Fibroblast of the conjunctiva (primary cell): ENCODE measurements at places on chromosomes 5 and 9.

- no peak for DNase-seq
Measured at GRCh38 chr5:42784132-42784531, 27.5 kb downstream of the CCDC152 start.

- no peak for DNase-seq
Measured at GRCh38 chr9:95966306-95966705, 90.8 kb downstream of the ERCC6L2 start.

DNA sequence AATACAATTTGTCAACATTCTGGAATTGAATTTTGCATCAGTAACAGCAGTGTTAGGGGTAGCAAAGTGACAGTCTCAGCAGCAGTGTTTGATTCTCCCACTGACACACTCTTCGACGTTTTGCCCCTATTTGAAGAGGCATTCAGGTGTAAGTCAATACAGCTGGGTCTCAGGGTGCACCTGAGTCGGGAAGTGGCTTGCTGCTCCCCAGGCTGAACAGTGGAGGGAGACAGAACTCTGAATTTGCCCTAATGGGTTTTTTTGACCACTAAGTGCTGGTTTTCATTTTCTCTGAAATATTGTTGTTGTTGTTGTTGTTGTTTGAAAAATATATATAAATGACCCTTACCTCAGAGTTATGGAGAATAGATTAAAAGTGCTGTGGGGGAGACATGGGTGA, 223.2 kb downstream of the TLR4 start:
- DNase-seq = no peak

GRCh38 chr9:127927201-127927987, 3.2 kb downstream of the PIP5KL1 start:
- no peak for DNase-seq

DNA sequence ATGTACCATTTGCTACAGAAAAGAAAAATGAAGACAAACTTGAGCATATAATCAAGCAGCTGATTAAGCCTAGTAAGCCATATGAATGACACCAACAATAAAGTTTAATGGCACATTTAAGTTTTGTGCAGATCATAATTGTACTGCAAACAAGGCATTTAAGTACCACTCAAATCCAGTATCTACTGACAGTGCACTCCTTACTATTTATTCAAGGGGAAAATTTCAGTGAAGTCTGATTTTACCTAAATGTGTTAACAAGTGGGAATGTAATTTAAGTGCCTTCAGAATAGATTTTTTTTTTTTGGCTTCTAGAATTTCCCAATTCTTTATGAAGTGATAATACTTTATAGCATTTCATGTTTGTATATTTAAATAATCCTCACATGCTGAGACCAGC, 341.0 kb upstream of the POU5F2 start:
- DNase-seq = no peak

DNA sequence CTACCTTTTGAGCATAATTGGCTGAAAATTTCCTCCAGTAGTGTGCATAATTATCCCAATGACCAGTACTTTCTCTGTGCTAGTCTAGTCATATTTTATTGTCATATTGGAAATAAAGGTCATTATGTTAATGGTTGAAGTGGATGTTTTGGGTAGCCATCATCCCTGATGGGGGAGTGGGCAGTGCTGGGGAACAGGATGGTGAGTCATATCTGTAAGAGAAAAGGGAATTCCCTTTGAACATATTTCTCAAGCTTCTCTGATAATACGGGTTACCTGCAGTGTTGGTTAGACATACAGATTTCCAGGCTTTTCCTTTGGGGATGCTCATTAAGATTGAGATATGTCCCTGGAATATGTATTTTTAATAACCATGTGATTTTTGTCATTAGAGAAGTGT, 33.3 kb upstream of the SPATA31D4 start:
- no peak for DNase-seq

DNA sequence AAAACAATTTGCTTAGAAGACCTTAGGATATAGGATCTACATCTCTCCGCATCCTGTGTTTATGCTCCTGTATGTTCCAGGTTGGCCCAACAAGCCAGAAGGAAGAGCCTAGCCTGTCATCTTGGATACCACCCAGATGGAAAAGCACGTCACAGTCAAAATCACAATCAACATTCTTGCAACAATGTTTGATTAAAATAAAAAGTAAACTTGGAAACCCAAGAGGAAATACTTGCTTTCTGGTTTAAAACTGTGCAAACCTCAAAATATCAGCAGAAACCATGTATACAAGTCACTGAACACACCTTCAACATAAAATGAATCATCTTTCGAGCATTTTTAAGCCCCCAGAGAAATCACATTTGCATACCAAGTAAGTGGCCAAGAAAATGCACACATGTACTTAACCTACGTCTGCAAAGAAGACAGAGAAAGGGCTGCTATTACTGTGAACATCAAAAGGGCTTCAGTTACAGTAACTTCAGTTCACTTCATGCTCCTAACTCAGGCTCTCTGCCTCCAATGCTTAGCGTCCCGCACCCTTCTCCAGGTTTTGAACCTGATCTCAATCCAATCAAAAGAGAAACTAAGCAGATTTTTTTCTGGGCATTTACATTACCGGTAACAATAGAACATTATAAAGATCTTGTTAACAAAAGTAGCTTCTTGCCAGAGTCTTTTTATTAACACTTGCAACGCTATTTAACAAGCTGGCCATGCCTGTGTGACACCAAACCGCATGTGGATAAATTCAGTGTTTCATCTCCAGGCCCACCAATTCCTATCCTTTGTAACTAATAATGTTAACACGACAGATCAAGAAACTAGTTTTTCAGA, 1.3 kb downstream of the ENC1 start:
- DNase-seq = no peak

DNA sequence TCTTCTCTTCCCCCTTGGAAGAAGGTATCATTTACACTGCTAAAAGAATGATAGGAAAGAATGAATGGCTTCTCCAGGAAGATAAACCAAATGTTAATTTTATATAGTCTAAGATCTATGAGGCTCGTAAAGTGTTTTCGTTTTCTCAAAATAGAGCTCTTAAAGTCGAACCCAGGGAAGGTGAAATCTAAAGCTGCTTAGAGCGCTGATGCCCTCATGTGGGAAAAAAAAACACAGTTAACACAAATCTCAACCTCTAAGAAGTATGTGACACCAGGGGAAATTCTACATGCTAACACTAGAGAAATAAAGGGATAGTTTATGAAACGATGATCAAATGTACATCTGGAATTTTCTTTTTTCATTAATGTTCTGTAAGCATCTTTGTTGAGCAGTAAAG, 257.9 kb downstream of the RASEF start:
- DNase-seq = no peak

DNA sequence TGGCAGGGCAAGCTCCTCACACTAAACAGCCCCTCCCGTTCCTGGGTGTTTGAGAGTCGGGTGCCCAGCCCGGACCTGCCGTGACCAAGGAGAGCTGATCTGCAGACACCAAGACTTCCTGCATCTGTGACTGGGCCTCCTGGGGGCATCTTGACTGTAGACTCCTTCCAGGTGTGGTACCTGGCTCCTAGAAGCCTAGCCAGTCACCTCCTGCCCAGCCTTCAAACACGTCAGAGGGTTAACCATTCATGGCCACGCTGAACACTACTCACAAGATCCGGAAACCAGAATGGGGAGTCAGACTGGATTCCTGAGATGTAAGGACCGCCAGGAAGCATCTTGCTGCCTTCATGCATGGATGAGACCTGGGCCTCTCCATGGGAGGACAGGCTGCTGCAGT, 3.7 kb upstream of the LCN2 start:
- no peak for DNase-seq

DNA sequence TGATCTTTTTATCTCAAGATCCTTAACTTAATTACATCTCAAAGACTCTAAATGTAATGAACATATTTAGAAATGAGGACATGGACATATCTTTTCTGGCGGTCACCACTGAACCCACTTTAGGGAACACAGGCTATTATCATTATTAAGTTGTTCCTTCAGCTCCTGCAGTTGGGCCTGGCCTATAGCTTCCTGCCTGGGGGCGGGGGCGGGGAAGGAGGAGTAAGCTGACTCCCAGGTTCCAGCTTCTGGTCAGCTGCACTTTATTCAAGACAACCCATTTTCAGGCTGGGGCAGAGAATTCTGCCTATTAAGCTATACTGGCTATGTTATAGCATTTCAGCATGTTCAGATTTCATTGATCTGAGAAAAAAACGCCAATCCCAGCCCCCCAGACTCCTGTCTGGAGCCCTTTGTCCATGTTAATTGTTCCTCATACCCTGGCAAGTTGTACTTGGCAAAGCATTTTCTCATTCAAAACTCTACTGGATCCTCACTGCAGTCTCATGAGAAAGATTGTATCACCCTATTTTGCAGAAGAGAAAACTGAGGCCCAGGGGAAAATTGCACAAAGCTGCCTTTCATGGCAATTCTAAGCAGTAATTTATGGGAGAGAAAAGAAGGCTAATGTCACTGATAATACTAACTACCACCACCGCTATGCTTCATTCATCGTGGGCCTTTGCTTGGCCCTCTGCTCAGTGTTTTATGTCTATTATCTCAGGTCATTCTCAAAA, 25.1 kb downstream of the COL15A1 start:
- no peak for DNase-seq

GRCh38 chr9:70902171-70902570, 219.2 kb downstream of the TRPM3 start:
- no peak for DNase-seq

DNA sequence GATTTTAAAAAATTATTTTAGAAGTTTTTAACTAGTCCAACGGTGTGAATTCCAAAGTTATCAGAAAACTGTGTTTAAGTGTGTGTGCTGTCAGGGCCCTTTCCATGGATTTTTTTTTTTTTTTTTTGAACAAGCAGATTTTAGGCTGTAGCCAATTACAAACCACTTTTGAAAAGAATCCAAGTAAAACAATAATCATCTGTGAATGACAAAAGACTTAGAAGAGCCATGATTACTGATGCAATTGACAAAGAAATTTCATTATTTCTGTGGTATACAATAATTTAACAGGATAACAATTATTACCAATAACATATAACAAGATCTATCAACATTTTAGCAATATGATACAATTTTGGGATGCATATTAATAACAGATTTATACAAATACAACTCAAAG, 16.2 kb upstream of the PAIP1 start:
- peak; percentile 82 for DNase-seq

DNA sequence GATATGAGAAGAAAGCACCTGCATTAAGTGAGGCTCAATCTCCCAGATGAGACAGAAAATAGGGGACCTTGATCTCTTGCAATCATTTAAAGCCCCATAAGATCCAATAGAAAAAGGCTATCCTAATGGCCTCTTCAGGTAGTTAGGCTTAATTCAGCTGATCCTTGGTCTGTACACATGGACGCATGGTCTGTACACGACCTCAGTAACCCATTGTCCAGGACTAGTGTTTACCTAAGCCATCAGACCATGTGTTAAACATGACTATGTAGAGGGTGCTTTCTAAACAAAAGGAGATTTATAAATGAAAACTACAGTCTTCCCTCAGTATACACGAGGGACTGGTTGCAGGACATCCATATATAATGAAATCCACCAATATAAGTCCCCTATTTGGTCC, 7.5 kb downstream of the MARCHF3 start:
- no peak for DNase-seq

DNA sequence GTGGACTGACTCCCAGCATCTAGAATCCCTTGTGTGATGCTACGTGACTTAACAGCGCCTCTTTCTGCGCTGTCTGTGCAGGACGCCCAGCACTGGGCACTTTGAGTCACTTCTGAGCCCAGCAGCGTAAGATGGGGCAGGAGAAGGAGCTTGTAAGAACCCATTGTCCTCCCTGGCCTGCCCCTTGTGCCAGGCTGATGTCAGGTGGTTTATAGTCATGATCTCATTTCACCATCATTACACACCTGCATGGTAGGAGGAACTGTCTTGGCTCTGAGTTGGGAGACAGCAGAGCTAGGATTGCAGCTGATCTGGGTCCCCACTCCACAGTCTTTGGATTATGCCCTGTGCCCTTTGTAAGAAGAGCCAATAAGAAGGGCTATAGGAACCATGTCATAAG, 12.2 kb downstream of the ERGIC1 start:
- no peak for DNase-seq

- DNase-seq = peak; percentile 83
Measured at GRCh38 chr9:99819856-99820684, 1.6 kb upstream of the NR4A3 start.

- no peak for DNase-seq
Measured at GRCh38 chr9:91515074-91515687, 91.5 kb upstream of the NFIL3 start.

GRCh38 chr9:125821078-125821477, 73.9 kb downstream of the PBX3 start:
- no peak for DNase-seq

GRCh38 chr5:6476313-6476661, 27.6 kb downstream of the UBE2QL1 start:
- DNase-seq = no peak

- no peak for DNase-seq
Measured at GRCh38 chr5:55231029-55231918, 2.1 kb downstream of the CCNO start.

- no peak for DNase-seq
Measured at GRCh38 chr9:80447876-80448275, 876.1 kb downstream of the TLE4 start.

- DNase-seq = no peak
Measured at GRCh38 chr5:900781-901180, 8.1 kb downstream of the TRIP13 start.

- no peak for DNase-seq
Measured at GRCh38 chr9:88362681-88363080, 25.6 kb upstream of the SPIN1 start.

- no peak for DNase-seq
Measured at GRCh38 chr9:13143281-13143680, 136.2 kb downstream of the MPDZ start.

GRCh38 chr5:54646356-54647101, 129.0 kb downstream of the SNX18 start:
- DNase-seq = peak; percentile 86

DNA sequence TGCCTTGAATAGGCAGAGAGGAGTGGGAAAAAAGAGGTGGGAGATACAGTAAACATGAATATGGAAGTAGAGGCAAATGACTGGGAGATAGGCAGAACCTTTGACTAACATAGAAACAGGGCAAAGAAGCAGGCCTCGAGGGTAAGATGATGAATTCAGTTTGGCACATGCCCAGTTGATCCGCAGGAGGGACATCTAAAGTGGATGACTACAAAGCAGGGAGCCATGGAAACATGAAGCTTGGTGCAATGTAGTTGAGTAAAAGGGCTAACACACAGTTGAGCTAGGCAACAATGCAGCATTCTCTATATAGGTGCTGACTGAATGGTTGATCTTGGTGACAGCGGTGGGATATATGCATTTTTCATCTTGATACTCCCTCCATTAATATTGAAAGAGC, 253.8 kb downstream of the DMRT2 start:
- no peak for DNase-seq

DNA sequence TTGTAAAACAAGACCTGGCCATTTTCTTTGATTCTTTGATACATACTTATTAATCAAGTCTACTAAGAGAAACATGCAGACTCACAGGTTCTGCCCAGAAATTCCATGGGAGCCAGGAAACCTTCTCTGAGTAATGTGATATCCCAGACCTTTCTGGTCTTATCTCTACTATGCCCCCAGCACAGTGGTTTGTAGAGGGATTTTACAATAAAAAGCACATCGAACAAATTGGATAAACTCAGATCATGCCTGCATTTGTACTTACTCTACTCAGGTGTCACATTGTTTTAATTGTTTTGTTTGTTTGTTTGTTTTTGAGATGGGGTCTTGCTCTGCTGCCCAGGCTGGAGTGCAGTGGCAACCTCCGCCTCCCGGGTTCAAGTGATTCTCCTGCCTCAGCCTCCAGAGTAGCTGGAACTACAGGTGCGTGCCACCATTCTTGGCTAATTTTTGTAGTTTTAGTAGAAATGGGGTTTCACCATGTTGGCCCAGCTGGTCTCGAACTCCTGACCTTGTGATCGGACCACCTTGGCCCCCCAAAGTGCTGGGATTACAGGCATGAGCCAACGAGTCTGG, 179.5 kb downstream of the ZNF608 start:
- DNase-seq = no peak
